ENCODE measurements at places on chromosomes 11 and 22.

DNA sequence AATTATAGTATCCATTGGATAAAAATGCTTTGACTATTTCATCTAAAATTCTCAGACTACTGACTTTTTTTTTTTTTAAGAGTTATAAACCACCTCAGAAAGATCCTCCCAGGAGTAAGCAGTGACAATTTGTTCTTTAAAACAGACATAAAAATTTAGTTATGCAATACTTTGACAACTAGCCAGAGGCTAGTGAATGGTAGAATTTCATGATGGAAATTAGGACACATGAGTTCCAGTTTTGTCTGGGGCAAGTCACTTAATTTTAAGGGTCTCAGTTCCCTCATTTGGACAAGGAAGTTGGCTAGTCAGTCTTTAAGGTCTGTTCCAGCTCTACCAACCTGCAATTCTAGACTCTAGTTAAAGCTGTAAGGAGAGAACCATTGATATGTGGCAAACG, 2.9 kb downstream of the IL18 start:
- no peak for DNase-seq

DNA sequence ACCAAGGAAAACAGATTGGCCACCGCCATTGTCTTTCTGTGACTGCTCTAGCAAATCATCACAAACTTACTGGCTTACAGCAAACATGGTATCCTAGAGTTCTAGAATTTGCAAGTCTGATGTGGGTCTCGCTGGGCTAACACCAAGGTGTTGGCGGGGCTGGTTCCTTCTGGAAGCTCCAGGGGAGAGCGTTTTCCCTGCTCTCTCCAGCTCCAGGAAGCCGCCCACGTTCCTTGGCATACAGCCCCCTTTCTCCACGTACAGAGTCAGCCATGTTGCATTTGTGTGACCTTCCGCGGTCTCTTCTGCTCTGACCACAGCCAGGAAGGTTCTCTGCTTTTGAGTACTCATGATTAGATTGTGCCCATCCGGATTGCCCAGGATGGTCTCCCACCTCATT, 27.5 kb downstream of the TBC1D22A start:
- DNase-seq: no peak

DNA sequence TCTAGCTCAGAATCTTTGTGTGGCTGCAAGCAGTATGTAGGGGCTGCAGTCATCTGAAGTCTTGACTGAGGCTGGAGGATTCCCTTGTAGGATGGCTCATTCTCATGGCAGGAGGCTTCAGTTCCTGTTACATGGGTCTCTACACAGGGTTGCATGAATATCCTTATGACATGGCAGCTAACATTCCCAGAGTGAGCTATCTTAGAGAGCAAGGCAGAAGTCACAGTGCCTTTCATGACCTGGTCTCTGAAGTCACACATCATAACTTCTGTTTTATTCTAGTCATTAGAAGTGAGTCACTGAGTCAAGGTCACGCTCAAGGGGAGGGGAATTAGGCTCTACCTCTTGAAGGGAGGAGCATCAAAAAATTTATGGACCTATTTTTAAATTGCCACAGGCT, 10.3 kb upstream of the SPON1 start:
- no peak for DNase-seq

- no peak for DNase-seq
Measured at GRCh38 chr11:30917859-30918478, 331.8 kb upstream of the MPPED2 start.

DNA sequence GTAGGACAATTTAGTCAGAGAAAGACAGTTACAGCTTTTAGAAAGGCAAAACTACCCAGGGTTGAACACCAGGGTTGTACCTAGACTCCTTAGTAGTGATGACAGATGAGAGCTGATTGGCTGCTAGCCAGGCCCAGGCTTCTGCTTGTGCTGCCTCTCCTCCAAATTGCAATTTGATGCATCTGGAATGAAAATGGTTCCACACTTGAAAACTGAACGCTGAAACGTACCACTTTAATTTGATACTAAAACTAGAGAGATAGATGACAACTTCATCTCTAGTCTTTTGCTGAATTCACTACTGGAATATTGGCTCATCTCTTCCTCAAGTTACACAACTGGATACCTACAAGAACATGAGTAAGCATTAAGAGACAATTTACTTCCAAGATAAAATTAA, 19.2 kb upstream of the FNBP4 start:
- DNase-seq: no peak

GRCh38 chr11:93498641-93499040, 44.5 kb downstream of the SMCO4 start:
- DNase-seq: no peak

All from NCI-H524 treated with DMSO at 0.1 percent for 48 hours (cell line).